ENCODE measurements at places on chromosomes 6 and 20.

- DNase-seq = no peak
These were observed 33.3 kb downstream of the ATXN1 start for GRCh38 chr6:16727996-16728395.

- peak; percentile 20 for DNase-seq
These were observed 4.4 kb downstream of the FIG4 start for GRCh38 chr6:109695468-109695867.

DNA sequence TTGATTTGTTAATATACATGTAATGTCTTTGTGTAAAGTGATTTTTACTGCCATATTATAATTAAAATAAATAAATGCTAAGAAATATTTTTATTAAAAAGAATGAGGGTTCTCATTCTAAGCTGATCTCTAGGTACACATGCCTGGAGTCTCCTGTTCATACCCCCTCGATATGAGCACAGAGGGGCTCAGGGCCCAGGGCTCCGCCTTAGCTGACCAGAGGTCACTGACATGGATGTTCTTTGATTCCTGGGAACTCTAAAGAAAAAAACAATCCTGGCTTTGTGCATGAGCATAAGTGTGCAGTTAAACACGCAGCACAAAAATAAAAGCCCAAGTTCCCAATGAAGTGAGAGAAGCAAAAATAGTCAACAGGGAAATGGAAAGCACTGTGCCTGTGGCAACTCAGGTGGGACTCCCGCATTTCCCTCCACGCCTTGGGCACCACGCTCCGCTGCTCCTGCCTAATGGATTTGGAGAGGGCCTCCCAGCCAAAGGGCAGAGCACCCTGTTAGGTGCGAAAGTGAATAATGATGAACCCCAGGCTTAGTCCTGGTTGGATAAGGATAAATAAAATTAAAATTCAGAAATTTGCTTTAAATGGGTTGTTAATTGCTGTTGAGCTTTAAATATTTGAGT lies 33.3 kb upstream of the QKI start:
- DNase-seq = no peak

- DNase-seq = peak; percentile 18
These were observed 600 bp downstream of the XPO5 start for GRCh38 chr6:43575105-43575771.

- no peak for DNase-seq
These were observed 82.9 kb upstream of the MARCKS start for GRCh38 chr6:113774127-113774825.

- DNase-seq = no peak
These were observed 38.0 kb upstream of the FAM83D start for GRCh38 chr20:38888059-38888831.

DNA sequence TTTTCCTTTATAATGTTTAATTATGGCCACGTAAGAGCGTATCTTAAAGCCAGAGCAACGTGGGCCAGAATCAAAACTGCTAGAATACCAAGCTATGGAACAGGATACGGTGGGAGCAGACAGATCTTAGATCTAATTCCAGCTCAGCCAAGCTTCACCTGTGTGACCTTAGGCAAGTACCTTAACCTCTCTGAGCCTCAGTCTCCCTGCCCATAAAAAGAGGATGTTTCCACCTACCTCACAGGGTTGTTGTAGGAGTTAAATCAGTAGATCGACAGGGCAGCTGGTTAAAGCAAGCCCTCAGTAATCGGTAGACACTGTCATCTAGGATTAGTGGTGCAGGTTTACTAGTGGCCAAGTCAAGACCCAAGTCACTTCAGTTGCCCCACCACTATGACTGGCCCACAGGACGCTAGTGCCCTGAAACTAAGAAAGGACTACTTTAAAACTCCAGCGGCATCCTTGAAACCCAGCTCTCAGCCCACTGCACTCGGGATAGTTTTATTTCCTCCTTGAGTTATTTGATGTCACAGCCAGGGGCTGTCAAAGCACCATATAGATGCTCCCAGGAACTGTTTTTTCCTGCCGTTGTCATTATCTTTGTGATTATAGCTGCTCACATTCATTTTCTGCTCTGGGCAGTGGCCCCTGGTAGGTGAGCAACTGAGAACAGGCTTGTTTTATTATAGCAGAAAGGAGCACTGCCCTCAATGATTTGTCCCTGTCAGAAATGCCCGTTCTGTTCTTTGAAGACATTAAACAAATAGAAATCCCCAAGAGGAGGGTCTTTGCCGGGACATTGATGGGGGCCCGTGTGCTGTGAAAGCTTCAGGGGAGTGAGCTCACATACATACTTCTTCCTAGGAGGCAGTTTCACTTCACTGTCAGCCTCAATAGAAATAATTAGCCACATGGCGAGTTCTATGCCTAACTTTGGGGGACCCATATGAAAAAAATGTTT lies 63.1 kb downstream of the ISM1 start:
- DNase-seq = no peak

GRCh38 chr6:45310118-45310788 lies 17.9 kb upstream of the RUNX2 start:
- DNase-seq = peak; percentile 48

DNA sequence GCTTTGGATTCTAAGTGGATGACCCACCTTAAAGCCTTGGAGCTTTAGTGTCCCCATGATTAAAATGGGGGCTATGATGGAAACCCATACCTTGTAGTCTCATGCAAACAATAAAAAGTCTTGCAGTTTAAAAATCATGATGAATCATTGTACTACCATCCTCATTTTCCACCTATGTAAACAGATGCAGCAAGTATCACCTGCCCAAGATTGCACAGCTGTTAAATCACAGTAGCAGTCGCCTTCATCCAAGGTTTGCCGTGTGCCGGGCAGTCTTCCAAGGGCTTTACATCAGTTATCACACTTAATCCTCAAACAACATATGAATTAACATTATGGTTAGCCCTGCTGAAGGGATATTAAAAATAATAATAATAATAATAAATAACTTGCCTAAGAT lies 210.3 kb downstream of the FOXA2 start:
- DNase-seq = no peak

GRCh38 chr6:26087284-26088115 lies at the start of gene HFE:
HFE (plus strand) TSS chr6:26087429; CDS start chr6:26087441, 12 bp downstream.
- peak; percentile 35 for DNase-seq

- no peak for DNase-seq
These were observed 5.0 kb upstream of the ADGRF1 start for GRCh38 chr6:47047097-47047478.

DNA sequence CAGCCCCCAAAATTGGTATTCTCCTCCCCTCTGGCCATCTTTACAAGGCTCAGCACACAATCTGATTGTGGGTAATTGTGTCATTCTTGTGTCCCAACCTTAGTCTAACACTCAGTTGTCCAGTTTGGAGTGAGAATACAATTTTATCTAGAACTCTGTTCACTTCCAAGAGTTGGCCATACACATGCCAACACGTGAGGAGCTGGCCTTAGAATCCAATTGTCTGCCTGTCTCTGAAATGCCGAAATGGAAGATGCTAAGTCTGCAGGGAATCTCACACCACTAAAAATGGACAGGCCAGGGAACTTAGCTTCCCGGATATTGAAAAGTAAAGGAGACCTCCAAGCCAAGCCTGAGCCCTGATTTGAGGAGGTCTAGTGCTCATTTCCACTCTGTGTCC lies 12.3 kb downstream of the FOXA2 start:
- no peak for DNase-seq

- no peak for DNase-seq
These were observed 184.2 kb downstream of the LY86 start for GRCh38 chr6:6772751-6773150.

GRCh38 chr6:125728739-125729138 lies 20.7 kb upstream of the HEY2 start:
- no peak for DNase-seq

GRCh38 chr6:16998461-16998860 lies 103.4 kb upstream of the STMND1 start:
- DNase-seq = no peak

- DNase-seq = no peak
These were observed 36.0 kb upstream of the VSX1 start for GRCh38 chr20:25117990-25118389.

DNA sequence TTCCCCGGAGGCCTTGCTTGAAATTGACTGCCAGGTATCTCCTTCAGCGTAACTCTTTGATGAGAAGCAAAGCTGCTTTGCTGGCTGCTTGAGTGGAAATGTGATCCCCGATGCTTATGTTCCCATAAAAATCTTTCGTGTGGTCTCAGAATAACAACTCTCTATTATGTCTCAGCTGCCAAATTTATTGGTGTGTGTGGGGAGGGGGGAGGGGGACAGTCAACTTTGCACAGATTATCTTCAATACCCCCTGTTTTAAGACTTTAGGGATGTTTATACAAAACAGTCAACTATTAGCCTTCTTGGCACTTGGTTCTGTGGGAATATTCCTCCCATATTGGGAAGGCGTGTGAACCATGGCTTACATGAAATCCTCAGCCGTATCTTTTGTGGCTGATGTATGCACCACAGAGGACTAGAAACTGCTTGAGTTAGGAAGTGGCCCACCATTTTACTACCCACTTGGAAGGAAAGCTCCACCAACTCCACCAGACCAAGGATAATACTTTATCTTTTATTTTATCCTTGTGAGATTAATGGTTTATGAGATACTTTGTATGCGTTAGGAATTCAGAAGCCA lies 101.5 kb upstream of the SLC24A3 start:
- no peak for DNase-seq

DNA sequence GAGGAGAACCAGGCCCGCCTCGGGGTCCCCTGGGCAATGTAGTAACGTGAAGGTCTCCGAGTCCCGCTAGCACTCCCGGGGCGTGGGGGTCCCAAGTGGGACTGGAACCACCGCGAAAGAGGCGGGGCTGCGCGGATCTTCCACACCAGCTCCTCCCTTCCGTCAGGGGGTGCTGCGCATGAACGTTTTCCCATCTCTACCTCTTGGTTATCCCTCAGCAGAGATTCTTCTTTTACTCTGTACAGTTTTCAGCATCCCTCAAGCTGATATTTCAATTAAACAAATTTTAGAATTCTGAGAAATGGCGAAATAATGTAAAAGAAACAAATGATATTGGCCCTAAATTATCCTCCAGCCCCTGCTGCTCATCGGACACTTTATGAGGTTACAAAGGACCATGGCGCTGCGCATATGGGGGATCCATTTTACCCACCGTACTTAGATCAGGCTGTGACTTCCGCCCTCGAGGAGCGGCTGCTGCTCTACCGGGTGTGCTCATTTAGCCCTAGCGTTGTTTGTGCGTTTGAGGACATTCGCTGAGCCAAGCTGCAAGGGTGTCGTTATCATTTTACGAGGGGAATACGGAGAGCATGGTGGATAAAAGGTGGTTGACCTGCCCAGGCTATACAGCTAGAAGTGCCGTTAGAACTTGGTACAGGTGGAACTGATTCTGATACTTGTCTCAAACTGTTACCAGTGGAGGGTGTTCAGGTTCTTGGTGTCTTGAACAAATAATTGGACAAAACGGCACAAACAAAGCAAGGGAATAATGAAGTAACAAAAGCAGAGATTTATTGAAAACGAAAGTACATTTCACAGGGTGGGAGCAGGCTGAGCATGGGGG lies 75.2 kb upstream of the CHD6 start:
- DNase-seq = peak; percentile 86

GRCh38 chr20:23142162-23143050 lies 56.3 kb upstream of the CD93 start:
- peak; percentile 56 for DNase-seq

DNA sequence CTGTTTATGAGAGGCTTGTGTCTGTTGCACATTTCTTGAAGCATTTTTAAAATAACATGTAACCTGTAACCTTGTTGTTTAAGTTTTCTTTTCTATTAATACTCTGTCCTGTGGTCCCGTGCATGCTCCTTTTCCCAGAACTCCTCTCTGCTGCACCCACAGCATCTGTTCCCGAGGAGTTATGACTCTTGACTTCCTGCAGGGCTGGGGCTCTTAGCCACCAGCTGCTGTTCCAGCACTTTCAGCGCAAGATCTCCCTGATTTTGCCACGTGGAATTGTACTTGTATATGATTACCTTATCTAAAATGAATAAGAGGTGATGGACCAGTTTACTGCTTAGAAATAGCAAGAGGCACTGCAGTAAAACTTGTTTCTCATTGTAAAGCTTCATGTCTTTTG lies 150.6 kb downstream of the QKI start:
- DNase-seq = no peak

DNA sequence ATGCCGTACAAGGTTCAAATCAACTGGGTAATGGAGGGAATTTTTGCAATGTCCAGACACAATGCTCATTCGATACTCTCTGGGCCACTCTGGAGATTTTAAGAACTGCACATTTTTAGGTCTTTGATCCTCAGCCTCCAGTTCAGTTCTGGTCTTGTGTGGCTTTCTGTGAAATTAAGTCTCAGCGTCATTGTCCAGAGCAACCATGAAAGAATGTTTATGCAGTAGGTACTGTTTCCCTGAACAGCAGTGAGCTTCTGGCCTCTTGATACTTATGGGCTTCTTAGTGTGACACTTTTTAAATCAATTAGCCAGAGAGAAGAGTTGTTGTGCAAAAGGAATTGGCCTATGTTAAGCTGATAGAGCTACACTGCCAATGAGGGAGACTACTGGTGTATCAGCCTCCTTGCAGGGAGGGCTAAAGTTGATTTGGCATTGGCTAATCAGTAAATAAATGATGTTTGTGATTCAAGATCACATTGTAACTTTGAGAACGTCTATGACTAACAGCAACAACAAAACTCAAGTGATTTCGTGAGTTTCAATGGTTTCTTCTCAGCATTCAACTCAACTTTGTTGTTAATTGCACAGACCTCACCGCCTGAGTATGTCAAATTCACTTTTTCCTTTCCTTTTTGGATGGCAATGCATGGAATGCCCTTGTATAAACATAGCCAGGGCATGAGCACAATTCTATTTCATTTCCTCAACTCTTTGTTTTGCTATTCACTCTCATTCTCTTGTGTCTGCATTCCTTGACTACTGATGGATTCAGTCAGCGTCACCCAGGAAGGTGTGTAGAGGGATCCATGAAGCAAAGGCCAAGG lies 85.1 kb downstream of the GJA1 start:
- no peak for DNase-seq

DNA sequence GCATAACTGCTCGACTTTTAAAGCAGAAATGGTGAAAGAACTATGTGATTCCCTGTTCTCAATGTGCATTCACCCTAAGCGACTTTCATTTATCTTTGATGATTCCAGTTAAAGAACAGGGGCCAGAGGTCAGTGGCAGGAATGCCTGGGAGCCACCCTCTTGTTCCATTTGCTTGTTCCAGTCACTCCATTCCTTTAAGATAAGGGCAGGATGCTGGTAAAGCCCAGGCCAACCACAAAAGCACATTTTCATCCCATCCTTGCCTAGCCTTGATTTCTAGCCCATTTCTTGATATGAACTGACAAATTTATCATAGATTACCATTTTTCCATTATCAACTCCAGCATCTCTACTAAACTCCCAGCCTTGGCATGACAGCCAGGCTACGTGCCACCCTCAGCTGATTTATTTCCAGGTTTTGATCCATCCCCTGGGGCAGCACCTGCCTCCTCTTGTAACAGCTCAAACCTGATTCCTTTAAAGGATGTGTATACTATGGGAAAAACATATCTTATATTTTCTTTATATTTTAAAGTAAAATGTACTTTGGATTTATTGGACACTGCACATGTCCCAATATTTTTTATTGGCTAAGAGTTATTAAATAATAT lies 19.2 kb downstream of the HMGN3 start:
- DNase-seq = no peak

- DNase-seq = no peak
These were observed 51.0 kb downstream of the FAM184A start for GRCh38 chr6:119027465-119027864.

- DNase-seq = no peak
These were observed 482.6 kb downstream of the EPM2A start for GRCh38 chr6:145252737-145253136.

GRCh38 chr6:3769610-3770009 lies 18.1 kb upstream of the PXDC1 start:
- no peak for DNase-seq

All from activated CD4-positive, alpha-beta T cell treated with anti-CD3 and anti-CD28 coated beads, Interleukin-2, amount 10 ng/mL, durations not matched to agents 7 days and 5 days (primary cell).